ENCODE measurements at places on chromosomes 7 and 10.

DNA sequence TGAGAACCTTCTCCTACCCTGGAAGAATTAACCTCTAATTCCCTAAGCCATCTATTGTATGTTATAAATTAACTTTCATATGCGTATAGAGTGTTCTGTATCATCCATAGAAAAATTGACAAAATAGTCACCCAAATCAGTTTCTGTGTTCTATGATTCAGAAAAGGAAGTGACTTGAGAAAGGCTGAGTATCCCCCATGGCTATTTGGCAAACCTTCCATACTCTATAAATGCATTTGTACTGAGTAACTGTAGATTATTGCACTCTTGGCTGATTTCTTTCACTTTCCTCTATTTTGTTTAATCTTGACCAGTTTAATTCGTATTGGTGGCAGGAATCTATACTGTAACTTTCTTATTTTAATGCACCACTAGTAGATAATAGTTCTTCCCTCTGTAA lies 182.2 kb downstream of the HTR7 start:
- DNase-seq, result peak; percentile 87

- no peak for DNase-seq
Measured at GRCh38 chr10:71756311-71757191, 16.8 kb downstream of the VSIR start.

DNA sequence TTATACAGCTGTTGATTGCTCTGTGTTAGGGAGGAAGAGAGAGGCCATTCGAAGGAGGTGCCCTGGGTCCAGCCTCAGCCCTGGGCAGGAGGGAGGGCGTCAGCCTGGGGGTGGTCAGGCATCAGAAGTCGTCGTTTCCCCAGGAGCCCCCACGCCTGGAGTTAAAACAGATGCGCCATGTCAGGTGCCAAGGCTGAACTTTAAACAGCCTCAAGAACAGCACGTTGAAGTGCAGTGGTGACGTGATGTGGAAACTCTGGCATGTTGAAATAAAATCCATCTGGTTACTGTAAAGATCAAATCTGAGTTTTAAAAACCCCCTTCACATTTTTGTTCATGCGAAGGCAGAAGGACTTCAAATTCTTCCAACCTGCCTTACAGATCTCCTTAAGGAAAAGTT lies 128.4 kb upstream of the PPP2R2D start:
- DNase-seq, result no peak

DNA sequence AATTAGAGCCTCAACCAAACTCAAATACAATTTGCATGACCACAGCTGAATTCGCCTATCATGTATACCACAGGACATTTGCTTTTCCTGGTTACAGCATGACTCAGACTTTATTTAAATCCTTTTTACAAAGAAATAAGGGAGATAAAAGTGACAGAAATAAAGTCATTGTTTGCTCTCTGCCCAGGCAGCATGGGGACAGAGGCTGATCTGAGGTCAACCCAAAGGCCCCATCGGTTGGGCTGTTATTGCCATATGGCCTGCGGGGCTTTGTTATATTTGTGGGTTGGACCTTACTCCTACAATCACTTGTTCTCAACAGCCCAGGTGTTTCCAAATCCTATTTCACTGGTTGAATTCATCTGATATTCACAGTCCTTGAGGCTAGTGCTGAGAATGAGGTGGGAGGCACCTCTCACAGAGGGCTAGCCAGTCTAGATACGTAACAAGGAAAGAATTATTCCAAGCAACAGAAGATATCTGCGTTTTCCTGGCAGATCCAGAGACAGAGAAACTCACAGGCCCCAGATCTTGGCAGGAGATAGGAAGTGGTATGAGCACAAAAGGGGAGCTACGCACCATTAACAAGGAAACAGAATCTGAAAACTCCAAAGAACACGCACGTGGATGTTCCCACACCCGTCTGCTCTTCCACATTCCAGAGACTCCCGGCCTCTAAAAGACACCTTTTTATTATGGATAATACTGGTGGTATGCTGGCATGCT lies 117.3 kb downstream of the HIPK2 start:
- DNase-seq, result peak; percentile 64

GRCh38 chr10:124306922-124307371 lies 111.8 kb downstream of the OAT start:
- no peak for DNase-seq

DNA sequence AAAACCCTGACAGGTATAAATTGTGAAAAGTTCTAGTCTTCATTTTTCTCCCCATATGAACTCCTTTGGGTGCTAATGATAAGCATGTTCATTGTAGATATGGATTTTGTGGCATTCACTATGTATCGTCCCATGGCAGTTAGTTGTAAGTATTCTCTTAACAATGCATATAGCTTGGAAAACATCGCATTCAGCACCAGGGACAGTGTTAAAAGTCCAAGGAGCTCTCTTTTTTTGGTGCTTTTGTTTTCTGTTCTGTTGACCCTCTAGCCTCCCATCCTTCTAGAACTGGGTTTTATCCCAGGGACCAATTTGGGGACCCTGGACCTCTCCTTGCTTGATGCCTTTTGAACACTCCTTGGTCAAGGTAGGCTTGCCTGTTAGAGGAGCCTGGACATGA lies 37.7 kb downstream of the INSYN2A start:
- peak; percentile 19 for DNase-seq

DNA sequence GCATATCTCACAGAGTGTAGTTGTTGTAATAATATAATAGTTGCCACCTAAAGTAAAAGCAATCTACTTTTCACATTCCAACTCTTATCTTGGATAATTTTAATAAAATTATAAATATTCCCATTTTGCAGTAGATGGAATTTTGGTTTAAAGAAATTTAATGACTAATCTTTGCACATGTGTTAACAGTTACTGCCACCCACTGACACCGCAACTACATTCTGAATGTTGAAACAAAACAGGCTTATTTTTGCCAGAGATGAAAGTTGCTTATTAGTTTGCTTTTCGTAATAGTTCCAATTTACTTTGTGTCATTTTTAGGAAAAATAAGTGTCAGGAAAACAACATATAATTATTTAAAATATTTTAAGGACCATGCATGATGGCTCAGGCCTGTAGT lies 557.5 kb upstream of the PCDH15 start:
- DNase-seq, result no peak

GRCh38 chr10:76017026-76017732 lies 585.8 kb downstream of the LRMDA start:
- DNase-seq, result no peak

DNA sequence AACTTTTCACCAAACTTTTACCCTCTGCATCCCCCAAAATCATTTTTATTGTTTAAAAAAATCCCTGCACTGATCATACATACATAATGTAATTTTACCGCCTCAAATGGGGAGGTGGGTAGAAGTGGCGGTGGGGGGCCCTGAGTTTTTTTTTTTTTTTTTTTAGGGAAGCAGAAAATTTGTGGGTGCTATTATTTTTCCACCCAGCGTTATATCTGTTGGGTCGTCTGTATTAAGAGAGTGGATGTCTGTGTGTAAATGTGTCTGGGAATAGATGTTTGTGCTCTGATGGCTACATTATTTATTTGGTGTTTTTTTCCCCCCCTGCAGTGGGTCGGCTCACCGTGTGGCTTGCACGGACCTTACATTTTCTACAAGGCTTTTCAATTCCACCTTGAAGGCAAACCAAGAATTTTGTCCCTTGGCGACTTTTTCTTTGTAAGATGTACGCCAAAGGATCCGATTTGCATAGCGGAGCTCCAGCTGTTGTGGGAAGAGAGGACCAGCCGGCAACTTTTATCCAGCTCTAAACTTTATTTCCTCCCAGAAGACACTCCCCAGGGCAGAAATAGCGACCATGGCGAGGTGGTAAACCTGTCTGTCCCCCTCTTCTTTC lies 438 bp downstream of the ARID5B start:
- DNase-seq, result no peak

- DNase-seq, result no peak
Measured at GRCh38 chr7:134018306-134018705, 108.8 kb upstream of the LRGUK start.

DNA sequence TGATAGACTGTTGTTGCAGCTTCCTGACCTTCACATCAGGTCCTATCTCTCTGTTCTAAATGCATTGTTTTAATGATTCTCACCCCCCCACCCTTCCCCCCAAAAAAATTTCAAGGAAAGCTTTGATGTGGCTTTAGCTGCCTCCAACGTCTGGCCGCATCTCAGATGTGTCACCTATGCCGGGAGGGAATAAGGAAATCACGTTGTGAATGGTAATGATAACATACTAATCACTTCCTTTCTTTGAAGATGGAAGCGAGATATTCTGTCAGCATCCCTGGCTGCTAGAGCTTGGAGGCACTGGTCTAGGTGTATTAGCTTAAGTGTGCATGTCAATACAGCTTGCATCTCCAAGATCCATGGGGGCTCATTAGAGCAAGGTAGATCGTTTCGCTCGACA lies 89.6 kb downstream of the VTI1A start:
- DNase-seq, result no peak

GRCh38 chr7:47714669-47715607 lies 133.0 kb upstream of the TNS3 start:
- DNase-seq, result no peak

DNA sequence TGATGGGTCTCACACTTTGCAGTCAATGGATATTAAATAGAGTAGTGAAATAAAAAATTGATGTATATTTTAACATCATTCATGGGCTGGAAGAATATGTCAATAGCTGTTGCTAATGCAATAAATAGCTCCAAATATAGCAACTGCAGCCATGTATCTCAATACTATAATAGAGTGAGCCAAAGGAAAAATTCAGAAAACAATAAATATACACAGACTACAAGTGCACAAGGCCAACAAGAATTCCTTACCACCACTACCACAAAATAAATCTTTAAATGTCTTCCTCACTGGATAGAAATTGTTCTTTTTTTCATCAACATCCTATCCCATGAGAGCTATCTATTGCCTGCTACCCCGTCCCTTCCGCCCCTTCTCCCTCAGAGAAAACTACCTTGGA lies 113.1 kb upstream of the TRIM24 start:
- DNase-seq, result no peak

GRCh38 chr7:119594956-119595355 lies 678.0 kb upstream of the KCND2 start:
- DNase-seq, result no peak

- no peak for DNase-seq
Measured at GRCh38 chr10:123017421-123018165, 8.8 kb downstream of the ACADSB start.

- DNase-seq, result no peak
Measured at GRCh38 chr7:54747234-54747633, 11.8 kb downstream of the SEC61G start.

DNA sequence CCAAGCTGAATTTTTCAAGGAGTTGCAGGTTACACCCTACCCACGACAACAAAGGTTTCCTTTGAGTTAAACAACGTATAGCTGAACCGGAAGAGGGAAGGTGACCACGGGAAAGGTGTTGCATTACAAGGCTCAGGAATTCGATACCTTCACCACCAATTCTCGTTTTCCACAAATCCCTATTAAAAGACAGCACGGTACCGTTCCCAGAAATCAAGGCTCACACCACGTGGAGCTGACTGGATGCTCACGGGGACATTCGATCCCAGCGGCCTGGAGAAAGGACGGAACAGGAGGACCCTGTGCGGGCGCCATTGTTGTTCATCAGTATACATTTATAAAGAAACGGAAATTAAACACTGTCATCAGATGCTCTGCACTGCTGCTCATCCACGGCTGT lies 56.4 kb downstream of the CTBP2 start:
- DNase-seq, result no peak

GRCh38 chr7:4663239-4664018 lies 18.7 kb upstream of the FOXK1 start:
- DNase-seq, result no peak

DNA sequence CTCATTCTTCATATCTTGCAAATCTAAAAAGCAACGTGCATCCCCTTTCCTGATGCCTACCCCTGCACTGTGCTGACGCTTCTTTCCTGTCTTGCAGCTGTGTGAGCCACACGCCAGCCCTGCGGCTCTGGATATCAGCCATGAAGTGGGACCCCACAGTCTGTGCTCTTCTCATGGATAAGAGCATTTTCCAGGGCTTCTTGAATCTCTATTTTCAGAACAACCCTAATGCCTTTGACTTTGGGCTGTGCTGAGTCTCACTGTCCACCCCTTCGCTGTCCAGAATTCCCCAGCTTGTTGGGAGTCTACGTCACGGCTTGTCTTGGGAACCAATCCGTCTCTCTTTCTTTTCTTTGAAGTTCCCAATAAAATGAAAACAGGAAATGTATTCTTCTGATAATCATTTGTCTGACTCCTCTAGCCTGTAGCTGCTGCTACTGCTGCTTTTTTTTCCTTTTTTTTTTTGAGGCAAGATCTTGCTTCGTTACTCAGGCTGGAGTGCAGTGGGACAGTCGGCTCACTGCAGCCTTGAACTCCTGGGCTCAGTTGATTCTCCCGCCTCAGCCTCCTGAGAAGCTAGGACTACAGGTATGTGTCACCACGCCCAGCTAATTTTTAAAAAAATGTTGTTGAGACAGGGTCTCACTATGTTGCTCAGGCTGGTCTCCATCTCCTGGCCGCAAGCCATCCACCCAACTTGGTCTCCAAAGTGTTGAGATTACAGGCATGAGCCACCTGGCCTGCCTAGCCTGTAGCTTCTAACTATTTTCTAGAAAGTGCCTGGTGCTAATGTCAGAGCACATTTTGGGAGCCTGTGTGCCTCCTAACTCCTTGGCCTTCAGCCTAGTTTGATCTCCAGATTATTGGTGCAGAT lies 30.3 kb downstream of the GSTO2 start:
- DNase-seq, result peak; percentile 83

DNA sequence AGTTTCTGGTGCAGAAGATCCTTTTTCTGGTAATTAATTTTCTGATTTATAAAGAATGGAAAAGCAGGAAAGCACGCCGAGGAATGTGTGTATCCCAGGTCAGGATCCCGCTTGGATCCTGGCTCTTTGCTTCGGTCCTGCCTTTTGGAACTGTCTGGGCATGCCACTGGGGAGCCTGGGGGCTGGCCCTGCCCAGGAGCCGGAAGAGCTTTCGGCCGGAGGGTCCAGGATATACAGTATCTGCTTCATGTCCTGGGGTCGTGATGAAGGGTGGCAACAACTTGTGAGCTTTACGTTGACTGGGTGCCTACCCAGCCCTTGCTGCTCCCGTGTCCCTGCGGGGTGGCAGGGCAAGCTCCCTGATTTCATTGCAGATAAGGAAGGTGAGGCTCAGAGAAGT lies 2.4 kb downstream of the SH2D4B start:
- DNase-seq, result no peak

GRCh38 chr10:124242791-124243190 lies 149.4 kb upstream of the CHST15 start:
- no peak for DNase-seq

DNA sequence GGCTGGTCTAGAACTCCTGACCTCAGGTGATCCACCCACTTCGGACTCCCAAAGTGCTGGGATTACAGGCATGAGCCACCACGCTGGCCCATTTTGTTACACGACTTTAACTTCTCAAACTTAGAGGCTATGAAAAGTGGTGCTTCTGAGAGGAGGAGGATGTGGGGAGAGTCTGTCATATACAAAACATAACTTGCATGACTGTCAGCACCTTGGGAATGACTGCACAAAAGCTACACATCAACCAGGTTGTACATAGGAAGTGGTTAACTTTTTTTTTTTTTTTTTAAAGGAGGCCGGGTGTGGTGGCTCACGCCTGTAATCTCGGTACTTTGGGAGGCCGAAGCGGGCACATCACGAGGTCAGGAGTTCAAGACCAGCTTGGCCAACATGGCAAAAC lies 43.4 kb upstream of the GSDME start:
- no peak for DNase-seq

Measured in astrocyte of the spinal cord (primary cell).